ENCODE measurements at places on chromosomes 13 and 19.

DNA sequence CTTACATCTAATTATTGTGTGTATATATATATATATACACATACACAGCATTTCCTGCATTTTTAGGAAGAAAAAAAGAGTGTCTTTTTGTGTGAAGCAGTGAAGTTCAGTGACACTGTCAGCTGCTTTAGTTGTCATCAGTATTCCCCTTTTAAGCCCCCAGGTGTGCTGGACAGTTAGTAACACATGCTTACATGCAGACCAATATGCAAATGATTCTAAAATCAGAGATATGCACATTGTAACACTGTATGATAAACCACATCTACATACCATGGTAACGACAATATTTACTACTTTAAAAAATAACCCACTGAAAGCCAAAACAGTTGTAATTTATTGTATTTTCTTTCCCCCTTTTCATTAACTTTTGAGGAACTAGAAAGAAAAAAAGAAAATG, 16.8 kb downstream of the LHFPL6 start:
- DNase-seq, result no peak

DNA sequence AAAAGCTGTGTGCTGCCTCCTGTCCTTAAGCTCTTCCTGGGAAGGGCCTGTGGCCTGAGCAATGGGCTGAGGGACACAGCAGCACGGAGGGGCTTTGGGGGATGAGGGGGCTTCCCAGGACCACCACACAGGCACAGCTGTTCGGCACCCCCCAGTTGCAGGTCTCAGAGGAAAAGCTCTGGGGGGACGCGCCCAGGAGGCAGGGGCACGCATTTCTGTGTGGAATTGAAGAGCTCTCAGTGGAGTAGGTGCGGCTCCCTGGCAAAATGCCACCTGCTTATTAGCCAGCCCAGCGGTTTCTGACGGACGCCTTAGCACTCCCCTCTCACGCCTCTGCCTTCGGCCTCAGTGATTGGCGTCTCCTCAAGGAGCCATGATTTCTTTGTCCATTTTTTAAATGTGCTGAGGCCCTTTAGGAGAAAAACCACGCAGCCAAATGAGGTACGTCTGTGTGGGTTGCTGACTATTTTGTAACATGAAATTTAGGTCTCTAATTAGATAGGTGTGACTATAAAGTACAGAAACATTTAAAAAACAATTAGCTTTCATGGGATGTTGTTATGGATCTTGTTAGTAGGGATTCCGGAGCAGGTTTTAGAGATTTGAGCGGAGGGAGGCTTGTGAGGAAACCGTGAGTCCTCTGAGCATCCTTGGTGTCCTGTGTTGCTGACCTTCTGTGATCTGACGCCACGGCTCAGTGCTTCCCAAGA, 4.0 kb downstream of the MCF2L start:
- no peak for DNase-seq

DNA sequence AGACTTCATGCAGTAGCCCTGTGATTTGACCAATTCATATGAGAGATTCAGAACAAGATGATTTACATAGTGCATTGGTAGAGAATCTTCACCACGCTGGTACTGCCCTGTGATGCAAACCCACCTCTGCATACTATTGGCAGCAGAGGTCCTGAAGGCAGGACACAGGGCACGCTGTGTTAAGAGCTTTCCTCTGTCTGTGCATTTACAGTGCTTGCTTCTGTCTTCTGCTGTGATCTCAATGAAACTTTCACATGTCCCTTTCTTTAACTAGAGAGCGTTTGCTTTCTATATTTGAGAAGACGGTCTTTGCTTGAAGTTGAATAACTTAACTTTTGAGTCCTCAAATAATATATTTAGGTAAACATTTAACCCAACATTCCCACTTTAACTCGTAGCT, 219.0 kb upstream of the SPRY2 start:
- DNase-seq, result no peak

DNA sequence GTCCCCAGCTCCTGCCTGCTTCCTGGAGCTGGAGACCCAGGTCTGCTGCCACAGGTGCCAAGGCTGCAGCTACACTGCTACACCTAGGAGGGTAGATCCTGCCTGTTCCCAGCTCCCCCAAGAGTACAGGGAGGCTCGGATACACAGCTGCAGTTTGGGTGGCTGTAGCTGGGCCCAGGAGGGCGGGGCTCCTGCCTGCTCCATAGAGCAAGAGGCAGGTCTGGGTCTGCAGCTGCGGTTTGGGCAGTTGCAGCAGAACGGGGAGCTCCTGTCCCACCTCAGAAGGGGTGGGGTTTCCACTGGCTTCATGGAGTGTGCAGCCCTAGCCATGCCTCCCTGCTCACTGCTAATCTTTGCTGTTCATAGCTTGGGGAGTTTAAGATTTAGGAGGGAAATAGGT, 199.0 kb downstream of the NUFIP1 start:
- DNase-seq, result no peak

DNA sequence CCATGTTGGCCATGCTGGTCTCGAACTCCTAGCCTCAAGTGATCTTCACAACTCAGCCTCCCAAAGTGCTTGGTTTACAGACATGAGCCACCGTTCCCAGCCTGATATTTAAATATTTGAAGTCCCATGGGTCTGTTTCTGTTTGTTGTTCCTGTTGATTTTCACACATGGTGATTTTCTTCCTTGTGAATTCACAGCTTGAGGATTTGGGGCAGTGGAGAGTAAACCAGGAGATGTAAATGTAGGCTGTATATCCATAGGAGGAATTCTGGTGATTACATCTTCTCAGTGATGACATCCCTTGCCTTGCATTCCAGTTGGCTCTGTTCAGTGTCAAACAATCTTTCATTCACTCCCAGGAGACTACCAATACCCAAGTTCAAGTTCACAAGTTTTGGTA, 471.9 kb downstream of the KCTD12 start:
- no peak for DNase-seq

DNA sequence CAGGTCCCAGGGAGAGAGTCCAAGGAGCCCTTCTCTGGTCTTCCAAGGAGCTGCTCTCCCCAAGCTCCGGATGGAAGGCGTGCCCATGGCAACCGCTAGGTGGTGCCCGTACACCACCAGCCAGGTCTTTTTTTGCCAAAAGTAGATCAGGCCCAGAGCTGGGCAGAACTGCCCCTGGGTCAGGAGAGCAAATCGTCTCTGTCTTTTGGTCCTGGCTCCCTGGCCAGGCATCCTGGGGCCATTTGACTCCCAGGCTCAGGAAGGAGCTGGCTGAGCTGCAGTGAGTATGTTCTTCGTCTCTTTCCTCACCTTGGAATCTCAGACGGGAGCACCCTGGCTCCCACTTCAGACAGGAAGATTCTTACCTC, 24.6 kb upstream of the BCL3 start:
- DNase-seq, result peak; percentile 48

GRCh38 chr19:33557196-33557595, 35.6 kb upstream of the PEPD start:
- DNase-seq, result no peak

DNA sequence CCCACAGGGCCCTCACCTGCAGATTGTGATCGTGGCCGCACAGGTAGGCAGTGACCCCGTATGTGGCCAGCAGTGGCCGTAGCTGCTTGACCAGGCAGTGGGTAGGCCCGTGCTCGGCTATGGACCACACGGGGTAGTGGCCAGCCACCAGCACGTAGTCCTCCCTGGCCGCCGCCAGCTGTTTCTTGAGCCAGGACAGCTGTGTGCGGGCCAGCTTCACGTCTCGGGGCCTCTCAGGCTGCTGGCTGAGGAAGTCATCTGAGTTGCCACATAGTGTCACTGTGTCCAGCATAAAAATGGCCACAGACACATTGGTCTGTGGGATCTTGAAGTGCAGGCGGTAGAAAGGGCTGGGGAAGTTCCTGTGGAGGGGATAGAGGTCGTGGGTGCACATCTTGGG, 1.2 kb downstream of the ACP5 start:
- no peak for DNase-seq

Measured in NCI-H1092 treated with DMSO at 0.1 percent for 48 hours (cell line).